Stimulated activated CD4-positive, alpha-beta T cell treated with anti-CD3 and anti-CD28 coated beads, Interleukin-1b, Interleukin-23, amount 100 ng/mL, for 48 hours (primary cell): ENCODE measurements at places on chromosomes 1 and 21.

DNA sequence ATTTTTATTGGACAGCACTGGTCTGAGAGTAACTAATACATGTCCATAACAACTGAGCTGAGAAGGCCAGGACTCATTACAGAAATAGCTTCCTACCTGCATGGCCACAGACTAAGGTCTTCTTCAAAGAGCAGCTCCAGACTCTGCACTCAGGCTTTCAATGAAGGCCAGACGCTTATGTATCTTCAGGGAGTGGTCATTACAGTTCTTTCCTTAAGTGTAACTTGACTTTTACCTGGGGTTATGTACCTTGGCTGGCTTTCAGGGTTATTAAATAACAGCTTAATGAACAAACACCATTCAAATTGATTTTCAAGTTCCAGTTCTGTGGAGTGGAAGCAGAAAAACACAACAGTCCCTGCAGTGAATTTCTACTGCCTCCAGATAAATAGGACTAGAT is 23.8 kb upstream of the SLC22A15 start:
- DNase-seq: no peak

- DNase-seq: no peak
Observed at GRCh38 chr1:111488669-111489068, 14.8 kb downstream of the ADORA3 start.

DNA sequence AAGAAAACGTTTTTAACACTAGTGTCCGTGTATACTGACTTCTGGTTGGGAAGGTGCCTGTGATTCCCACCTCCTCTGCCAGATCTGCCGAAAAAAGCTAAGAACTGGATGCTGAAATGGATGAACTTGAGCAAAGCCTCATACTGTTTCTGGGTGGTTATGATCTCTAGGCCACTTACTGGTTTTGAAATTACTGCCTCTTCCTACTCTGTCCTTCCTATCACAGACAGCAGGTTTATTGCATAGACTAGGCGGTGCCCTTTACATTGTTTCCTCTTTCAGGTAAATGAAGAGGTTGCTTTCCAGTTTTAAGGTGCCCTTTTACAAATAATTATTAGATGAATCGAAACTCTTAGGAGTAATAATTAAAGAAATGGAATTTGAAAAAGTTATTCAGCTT is 27.5 kb downstream of the PEX14 start:
- no peak for DNase-seq

GRCh38 chr1:43184388-43184787 is 12.3 kb downstream of the CFAP57 start:
- no peak for DNase-seq

DNA sequence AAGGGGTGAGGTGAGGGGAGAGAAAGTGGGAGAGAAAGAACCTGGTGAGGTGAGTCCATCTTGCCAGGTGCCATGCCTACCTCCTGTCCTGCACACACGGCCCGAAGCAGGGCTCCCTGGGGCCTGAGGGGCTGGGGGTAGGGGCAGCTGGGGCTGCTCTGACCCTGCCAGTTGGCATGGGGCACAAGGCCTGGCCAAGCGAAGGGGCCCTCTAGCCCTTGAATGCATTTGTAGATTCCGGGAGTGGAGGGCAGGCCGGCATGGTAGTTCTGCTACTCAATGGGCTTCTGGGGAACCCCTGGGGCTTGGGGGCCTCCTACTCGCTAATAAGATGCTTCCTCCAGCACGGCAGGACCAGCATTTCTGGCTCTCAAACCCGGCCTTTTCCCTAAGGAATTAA is 3.6 kb upstream of the PRDM16 start:
- DNase-seq: no peak

DNA sequence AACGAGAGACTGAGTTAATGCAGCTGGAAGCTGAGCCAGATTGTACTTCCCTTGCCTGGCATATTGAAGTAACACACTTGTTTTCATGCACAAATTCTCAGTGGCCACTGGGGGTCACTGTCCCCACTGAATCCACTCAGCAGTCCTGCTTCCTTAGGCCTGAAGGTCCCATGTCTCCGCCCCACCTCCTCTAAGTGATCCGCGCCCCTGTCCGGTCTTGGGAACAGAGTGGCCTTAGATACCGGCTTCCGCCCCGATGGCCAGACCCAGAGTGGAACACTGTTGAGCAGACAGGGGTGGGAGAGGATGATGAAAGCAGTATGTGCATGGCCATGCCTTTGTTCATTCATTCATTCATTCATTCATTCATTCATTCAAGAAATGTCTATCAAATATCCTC is 34.8 kb downstream of the CHAF1B start:
- DNase-seq: peak; percentile 50

DNA sequence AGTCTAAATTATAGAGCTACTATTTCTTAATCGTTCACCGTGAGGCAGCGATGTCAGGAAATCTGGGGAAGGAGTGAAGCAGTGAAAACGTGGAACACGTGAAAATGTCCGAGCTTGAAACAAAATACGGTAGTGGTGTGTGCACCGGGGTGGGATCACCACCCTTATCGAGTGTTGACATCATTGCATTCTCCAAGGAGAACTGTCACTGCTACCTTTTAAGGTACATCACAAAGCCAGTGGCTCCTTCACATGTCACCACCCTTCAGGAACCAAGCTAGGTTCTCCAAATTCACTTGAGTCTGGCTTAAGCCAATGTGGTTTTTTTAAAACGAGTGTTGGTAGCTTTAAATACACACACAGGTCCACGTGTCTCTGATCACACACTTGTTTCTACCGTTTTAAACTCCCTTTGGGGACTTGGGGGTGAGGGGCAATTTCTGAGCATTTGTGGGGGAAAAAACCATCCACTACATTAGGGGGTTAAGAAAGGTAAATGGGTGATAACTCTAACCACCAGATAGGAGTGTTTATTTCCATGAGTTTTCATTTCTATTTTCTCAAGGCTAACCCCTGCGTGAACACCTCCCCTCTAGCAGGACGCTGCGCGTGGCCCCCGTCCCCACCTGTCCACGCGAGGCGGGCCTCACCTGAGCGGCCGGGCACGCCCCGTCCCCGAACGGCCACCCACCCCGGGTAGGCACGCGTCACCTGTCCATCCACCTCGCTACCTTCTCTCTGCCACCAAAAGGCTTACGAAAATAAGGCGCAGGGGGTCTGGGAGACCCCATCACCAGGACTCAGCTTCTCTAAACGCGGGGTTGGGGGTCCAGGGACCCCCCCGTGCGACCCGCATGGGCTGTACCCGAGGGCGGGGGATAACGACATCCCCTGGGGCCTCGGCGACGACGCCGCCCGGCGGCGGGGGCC is 978 bp downstream of the PRDM15 start:
- DNase-seq: no peak

DNA sequence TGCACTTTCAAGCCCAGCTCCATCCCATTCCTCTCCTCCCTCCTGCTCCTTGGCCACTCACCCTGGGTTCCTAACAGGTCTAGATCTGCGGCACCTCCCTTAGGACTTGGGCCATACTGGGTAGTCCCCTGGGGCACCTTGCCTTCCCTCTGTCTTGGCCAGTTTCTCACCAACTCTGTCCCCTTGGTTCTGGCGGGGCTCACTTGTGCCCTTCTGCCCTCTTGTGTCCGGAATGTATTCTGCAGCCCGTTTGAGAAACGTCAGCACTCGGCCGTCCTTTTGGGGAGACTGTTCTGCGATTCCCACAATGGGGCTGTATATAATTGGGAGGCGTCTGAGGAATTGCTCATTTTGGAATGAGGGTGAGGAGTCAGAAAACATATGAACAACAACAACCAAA is 162.4 kb downstream of the ZSCAN20 start:
- no peak for DNase-seq

GRCh38 chr1:200888349-200888838 is 6.3 kb upstream of the INAVA start:
- peak; percentile 65 for DNase-seq

- DNase-seq: no peak
Observed at GRCh38 chr21:16363518-16363917, 633.7 kb downstream of the USP25 start.

- DNase-seq: no peak
Observed at GRCh38 chr1:202004711-202005110, 5.7 kb upstream of the ELF3 start.
